NCI-H2029 (cell line): ENCODE measurements at places on chromosomes 2 and 18.

DNA sequence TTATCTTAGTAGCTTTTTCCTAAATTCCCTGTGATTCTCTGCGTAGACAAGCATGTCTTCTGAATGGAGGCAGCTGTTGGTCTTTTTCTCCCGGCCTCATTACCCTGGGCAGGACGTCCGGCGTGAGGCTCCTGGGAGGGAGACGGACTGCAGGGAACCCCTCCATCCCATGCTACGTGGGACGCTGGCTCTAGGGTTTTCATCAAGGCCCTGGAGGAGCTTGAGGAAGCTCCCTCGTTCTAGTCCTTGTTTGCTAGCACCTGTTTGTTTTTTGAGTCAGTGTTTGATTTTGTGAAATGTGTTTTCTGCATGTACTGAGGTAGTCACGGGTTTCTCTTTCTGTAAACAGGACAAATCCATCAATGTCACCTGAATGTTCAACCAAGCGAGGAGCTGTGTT is 99.3 kb upstream of the TMEM18 start:
- no peak for DNase-seq

DNA sequence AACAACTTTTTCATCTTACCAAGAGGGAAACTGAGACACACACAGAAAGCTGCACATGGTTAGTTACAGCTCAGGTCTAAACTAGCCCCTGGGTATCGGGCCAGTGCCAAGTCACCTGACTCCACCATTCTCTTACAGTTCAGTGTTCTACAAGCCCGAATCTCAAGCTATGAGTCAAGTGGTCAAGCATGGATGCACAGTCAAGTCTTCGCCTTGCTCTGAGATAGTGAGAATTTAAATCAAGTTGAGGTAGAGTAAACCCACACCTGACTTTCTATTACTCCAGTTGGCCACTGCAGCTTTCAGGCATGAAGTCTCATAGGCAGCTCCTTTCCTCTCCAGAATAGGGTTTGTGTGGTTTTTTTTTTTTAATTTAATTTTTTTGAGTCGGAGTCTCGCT is 34.5 kb upstream of the ARL5A start:
- DNase-seq, result peak; percentile 54

DNA sequence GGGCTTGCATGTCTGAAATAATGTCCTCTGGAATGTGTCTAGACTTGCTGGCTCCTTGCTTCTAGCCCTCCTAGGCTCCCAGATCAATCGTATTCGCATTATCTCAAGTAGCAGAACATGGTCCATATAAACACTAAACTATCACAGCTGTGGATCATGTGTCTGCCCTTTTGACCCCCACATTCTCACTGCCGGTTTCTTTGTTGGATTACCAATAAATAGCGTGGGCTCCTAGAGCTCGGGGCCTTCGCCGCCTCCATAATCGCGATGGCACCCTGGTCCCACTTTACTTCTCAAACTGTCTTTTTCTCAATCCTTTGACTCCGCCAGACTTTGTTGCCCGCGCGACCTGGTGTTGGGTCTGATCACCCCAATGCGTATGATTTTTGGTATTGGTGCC is 6.3 kb upstream of the SCYGR8 start:
- DNase-seq, result no peak

DNA sequence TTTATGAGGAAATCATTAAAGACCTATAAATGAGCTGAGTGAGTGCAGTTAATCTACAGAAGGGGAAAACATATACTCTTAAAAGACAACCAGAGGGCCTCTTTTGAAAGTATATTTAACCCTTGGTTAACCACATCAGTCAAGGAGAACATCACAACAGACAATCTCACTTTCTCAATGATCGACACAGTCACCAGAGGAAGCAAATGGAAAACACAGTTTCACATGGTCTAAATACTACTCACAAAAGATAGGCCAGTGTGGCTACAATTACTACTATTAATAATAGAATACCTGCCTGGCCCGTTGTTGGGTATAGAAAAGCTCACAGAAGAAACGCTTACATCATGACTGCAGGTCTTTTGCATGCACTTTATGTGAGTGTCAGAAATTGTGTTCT is 426.2 kb downstream of the NCKAP5 start:
- DNase-seq, result no peak

DNA sequence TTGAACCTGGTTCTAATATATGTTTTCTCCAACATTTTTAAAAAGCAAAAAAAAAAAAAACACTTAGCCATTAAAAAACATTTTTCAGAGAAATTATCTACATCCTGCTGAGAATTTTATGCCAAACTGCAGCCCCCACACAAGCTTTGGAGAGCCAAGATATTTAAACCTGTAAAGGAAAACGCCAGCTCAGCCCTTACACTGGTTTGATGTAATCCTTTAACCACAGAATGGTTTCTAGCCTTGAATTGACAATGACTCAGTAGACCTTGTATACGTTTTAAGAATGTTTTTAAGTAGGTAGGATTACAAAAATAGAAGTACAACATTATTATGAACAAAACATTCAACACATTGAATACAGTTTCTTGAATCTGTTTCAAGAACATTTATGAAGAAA is 113.6 kb downstream of the BABAM2 start:
- no peak for DNase-seq

DNA sequence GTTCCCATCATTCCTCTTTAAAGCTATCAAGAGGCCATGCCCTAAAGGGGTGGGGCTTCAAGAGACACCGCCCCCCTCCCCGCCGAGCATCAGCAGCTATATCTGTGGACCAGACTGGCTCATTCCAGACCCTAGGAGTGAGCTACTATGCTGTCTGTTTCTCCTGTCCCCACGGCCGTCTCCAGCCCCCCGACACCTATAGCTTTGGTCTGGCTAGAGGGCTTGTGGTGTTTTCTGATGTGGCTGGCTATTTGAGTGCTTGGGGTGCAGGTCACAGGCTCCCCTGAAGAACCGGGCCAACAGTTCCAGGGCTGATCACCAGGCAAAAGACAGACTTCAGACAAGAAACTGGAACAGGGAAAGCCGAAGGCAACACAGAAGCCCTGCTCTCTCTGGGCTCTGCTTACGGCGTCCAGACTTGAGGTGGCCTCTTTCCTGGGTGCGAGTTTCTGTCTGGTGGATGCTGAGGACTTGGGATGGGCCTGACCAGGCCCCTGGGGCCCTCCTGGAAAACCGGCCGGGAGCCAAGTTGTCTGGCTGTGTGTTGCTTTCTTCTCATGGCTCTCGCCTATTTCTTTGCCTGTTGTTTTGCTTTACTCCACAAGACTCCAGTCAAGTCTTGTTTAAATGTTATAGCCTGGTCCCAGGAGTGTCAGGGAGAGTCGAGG is 83.6 kb downstream of the KLHL29 start:
- DNase-seq, result no peak

DNA sequence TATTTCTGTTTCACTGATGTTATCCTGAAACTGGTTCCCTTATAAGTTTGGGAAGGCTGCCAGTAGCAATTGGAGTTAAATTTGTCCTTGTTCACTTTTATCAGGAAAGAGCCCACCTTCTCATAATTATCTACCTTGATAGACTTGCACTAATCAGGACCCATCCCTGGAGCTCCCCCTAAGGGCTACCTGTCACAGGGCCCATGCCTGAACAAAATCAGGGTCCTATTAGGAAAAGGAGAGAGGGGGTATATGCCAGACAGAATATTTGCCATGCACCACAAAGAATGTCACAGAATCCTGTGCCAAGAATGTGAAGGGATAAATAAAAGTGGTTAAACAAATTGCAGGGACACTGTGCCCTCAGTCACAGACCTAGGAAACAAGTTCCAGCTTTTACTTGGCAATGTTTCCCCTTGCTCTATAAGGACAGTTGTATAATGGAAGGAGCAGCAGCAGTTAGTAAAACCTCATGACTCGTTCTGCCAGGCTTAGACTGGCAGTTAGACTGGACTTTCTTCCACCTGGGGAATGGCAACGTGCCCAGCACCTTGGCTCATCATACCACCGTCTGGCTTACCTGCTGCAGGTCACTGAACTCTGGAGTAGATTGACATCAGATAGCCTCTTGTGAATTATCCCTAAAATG is 32.3 kb upstream of the VWC2L start:
- peak; percentile 83 for DNase-seq

GRCh38 chr2:28904802-28905457 is 10.5 kb downstream of the WDR43 start:
- DNase-seq, result no peak

- DNase-seq, result no peak
Measured at GRCh38 chr2:121298476-121298875, 13.5 kb upstream of the TFCP2L1 start.

DNA sequence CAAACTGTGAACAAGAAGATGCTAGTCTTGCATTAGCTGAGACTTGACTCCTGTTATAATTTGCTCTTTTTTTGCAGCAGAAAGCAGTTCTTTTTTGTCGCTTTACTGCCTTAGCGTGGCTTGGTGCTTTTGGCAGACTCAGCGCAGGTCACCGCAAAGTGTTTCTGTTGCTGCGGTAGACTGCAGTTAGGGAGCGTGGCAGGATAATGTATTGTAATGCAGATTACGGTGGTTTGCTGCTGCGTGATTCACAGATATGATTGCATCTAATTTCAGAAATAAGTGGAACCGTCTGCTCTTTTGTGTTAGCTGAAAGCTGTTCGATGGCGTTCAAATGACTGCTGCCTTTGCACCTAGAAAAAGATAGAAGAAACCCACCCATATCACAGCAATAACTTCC is 131.6 kb upstream of the SATB2 start:
- no peak for DNase-seq

- no peak for DNase-seq
Measured at GRCh38 chr2:241860184-241861078, 1.7 kb upstream of the PDCD1 start.

DNA sequence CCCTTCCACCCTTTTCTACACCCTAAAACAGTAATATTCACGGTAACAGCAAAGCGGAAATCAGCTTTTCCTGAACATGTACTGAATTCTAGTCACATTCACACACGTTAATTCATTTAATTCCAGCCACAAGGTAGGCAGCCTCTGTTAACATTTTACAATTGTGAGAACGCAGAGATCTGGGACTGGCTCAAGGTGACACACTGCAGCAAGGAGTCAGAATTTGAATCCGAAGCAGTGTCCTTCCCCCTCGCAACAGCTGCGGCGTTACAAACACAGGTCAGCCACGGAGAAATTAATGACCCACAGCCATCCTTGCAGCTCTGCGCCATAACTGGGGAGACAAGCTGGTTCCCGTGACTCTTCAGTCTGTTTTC is 818 bp upstream of the SLC20A1 start:
- DNase-seq, result no peak

- DNase-seq, result no peak
Measured at GRCh38 chr2:31147645-31148044, 9.4 kb upstream of the GALNT14 start.

DNA sequence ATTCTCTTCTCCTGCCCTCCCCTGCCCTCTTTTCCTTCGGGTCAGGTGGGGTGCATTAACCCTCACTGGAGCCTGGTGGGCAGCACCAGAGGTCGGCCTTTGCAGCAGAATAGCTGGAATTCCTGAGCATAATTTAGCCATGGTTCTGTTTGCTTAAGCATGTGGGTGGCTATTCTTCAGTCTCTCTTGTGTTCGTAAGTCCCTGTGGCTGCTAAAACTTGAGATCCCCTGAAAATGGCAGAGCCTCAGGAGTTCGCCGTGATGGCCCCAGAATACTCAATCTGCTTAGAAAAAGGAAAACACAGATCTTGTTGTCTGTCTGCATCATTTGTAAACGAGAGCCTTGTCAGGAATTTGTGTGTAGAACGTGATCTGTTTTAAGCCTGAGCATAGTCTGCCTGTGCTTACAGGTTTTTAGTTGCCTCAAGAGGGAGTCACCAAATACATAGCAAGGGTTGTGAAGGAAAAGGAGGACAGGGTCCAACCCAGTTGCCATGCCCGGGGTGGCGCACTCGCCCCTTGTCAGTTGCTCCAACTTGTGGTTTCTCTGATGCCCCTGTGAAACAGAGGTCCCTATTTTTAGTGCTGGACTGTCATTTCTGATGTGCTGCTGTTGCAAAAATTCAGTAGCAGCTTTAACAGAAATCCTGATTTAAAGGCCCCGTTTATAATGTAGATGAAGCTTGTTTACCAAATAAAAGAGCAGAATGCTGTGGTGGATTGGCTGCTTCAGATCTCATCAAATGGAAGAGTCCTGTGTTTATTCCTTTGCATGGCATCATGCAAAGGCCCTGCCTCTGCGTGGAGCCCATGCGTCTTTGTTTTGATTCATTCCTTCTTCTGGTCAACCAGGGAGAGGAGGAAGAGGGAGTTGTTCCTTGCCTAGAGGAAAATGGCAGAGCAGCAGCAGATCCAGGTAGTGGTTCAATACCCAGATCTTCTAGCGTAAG is 74.8 kb downstream of the WDSUB1 start:
- DNase-seq, result no peak

- DNase-seq, result no peak
Measured at GRCh38 chr2:29046321-29046720, 28.0 kb downstream of the PCARE start.

GRCh38 chr2:31371691-31372090 is 42.9 kb downstream of the XDH start:
- DNase-seq, result no peak
